Hematopoietic multipotent progenitor cell treated with erythropoietin and hydrocortisone succinate and interleukin-3 and kit ligand, for 17 days (in vitro differentiated cells): ENCODE measurements at places on chromosomes 2 and 18.

- no peak for DNase-seq
Measured at GRCh38 chr18:6947338-6948030, 170.1 kb downstream of the LAMA1 start.

GRCh38 chr2:59276917-59277316 lies 1035.8 kb upstream of the FANCL start:
- no peak for DNase-seq

GRCh38 chr2:104447831-104448434 lies 406.0 kb upstream of the POU3F3 start:
- no peak for DNase-seq

GRCh38 chr18:23855721-23856120 lies 158.8 kb upstream of the TTC39C start:
- no peak for DNase-seq

DNA sequence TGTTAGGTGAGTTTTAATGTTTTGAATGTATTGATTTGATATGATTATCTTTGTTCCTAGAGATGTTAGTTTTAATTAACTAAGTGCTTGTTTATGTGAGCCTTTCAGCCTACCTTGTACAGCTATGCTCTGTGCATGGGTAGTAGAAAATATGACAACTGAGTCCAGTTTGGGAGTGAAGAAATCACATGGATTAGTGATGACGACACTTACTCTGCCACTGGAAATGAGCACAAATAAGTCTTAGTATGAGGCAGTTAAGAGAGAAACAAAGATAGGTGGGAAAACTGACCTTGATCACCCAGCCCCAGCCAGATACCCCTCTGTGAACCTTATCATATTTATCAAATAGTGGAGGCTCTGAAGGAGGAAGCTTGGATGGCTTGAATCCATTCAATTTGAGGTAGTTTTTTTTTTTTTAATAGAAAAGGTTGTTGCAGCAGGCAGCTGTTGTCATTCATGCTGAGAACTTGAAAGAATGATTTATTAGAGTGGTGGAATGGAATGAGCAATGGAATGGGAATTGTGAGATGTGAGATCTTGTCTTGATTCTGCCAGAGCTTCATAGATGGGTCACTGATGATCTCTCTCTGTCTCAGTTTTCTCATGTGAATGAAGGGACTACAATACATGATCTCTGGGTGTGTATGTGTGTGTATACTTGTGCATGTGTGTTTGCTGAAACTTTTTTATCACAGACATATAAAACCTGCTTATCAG lies 96.4 kb downstream of the MAP3K20 start:
- no peak for DNase-seq

GRCh38 chr2:46164529-46165301 lies 132.5 kb upstream of the EPAS1 start:
- no peak for DNase-seq
